ENCODE measurements at places on chromosomes 16 and 17.

- DNase-seq: no peak
Observed at GRCh38 chr16:67165121-67166078, 855 bp downstream of the HSF4 start.

DNA sequence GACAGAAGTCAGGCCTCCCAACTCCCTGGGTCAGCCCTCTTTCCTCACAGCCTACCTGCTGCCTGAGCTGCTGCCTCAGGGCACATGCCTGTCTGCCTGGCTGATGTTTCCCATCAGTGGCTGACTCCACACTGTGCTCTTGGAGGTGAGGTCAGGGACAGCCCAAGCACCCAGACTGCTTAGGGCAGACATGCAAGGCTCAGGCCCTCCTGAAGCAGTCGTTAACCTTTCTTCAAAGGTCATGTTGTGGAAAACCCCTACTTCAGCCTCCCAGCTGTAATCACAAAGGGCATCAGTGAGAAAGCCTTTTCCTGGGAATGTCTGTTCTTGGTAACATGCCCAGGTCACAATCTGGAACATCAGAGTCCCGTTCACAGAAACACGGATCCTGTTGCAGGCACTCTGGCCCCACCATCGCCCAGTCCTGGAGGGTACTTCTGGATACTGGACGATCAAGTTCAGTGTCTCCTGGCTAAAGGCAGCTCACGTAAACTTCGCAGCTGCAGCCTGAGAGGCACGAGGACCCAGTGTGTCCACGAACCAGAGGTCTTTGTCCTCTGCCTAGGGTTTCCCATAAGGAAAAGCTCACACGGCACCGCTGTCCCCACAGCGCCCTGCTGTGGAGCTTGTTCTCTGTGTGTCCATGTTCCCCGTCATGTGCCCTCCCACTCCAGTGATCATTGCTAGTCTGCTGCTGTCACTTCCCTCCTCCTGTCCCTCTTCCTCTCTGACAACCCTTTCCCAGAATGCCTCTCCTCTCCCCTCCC lies 54.9 kb downstream of the GNAO1 start:
- DNase-seq: peak; percentile 70

- no peak for DNase-seq
Observed at GRCh38 chr17:41528959-41529353, 848 bp upstream of the KRT19 start.

DNA sequence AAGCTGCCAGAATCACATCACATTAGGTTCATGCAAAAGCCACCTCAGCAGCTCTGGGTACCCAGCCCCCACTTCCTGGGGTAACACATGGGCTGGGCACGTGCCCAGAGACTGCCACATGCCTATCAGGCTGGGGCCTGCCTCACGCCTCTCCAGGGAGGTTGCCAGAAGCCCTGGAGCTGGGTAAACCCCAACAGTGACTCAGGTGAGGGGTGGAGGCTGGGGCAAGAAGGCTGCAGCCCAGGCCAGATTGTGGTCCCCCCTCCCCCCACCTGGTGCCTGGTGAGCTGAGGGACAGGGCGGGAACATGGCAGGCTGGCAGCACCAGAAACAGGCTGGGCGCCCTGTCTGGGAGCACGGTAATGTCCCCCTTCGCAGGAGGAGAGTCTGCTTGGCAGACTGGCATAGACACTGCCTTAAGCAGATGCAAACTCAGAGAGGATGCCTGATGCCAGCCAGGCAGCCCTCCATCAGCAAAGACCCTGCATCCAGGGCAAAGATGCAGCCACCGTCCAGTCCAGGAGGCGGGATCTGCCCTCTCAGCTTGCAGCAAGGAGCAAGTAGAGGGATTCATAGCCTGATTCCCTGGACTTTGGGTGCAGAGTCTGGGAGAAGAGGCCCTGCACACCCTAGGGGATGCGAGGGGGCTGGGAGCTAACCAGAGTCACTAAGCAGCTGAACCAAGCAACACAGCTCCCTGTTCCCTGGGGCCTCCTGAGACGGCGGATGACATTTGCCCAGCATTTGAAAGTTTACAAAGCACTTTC lies 28.8 kb downstream of the NGFR start:
- peak; percentile 75 for DNase-seq

DNA sequence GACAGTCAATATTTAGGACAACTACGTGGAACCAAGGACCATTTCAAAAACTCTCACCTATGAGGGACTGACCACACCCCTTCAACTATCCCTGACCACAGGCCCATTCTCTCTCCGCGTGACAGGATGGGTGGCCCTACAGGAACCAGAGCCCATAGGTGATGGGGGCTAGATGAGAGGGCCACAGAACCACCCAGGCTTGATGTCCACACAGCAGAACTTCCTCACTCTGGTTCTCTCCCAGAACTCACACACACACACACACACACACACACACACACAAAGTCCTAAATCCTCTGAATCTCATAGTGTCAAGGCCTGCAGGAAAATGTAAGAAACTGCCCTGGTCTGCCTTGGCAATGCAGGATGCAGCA lies 1.5 kb downstream of the ZNF319 start:
- DNase-seq: no peak

DNA sequence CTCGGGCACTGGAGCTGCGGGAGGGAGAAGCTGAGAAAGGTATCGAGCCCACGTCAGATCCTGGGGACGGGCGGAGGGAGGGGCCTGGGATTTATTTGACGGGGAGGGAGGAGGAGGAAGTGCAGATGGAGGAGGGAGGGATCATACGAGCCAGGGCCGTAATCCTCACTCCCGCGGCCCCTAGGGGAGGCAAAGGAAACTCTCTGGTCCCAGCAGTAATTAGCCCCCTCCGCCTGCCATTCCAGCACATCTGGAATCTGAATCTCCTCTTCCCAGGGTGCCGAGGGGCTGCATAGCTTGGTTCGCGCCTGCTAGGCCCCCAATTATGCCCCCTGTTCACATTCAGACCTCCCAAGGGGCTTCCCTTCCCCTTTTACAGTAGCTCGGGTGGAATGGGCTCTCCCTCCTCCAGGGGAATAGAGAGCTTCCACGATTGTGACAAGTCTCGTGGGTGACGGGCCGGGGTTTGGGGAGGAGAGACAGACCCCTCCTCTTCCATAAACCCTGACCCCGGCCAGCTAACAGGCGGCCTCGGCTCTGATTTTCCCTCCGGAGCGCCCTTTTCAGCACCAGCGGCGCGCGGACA lies at the start of gene SEZ6L2:
SEZ6L2 (minus strand) TSS at position 35 of the 586 bp plus-strand sequence. CDS start 531 bp downstream, outside the sequence.
- DNase-seq: peak; percentile 94

DNA sequence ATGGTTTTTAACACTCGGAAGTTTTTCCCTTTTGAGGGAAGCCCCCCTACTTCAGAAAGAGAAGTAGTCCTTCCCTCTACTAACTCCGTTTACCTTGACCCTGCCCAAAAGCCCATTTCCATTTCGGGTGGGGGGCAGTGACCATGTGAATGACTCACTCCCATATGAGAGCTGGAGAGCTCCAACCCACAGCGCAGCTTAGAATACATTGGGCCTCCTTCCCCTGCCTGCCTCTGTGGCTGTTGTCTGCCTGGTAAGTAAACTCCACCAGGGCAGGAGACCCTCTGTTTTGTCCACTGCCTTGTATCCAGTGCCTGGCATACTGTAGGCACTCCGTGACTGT lies 985 bp downstream of the SGSM2 start:
- no peak for DNase-seq

- no peak for DNase-seq
Observed at GRCh38 chr16:78768718-78769117, 669.3 kb downstream of the WWOX start.

GRCh38 chr16:58605562-58605961 lies 24.1 kb downstream of the CNOT1 start:
- DNase-seq: no peak

DNA sequence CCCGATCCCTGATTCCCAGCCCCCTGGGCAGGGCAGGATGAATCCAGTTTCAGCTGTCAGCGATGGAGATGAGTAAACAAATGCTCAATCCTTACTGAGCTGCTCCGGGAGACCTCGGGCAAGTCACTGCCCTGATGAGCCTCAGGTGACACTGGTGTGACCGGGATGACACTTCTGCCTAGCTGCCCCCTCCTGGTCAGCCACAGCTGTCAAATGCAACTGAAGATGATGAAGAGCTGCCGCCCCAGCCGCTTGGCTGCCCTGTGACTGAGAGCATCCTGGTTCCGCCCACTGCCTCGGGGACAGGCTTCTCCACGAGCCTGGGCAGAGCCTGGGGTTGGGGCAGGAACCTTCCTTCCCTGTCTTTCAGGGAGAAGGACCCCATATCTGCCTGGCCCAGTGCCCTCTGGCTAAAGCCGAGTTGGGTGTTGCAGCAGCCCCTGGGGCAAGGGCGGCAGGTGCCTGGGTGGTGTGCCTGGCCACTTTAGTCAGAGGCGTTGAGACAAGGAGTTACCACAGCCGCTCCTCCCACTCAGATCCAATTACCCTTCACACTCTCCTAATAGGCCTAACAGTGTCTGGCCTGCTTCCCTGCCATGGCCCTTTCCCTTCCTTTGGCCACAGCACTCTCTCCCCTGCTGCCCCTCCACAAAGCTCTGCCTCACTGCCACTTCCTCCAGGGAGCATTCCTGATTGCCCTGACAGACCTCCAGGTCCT lies 5.5 kb downstream of the CCL17 start:
- no peak for DNase-seq

GRCh38 chr17:16450028-16450427 lies 34.7 kb downstream of the TRPV2 start:
- DNase-seq: no peak

- DNase-seq: peak; percentile 41
Observed at GRCh38 chr17:60743799-60744198, 66.1 kb downstream of the BCAS3 start.

DNA sequence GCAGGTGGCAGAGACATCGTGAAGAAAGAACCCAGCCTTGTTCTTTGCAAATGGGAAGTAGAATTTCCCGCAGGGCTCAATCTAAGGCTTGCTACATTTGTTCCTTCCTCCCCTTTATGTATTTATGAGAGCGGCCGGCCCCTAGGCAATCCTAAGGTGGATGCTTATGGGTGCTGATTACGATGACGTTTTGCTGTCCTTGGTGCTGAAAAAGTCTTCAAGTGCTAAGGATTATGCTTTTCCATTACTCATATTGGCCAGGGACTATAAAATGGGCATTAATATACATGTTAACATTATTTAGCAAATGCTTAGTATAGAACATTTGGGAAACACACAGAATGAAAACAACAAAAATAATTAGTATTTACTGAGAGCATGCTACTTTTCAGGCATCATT lies 313.3 kb upstream of the XYLT1 start:
- no peak for DNase-seq

GRCh38 chr17:40457964-40458791 lies 14.9 kb downstream of the IGFBP4 start:
- peak; percentile 84 for DNase-seq

- no peak for DNase-seq
Observed at GRCh38 chr17:62746941-62747340, 61.2 kb downstream of the MARCHF10 start.

GRCh38 chr17:49631496-49631895 lies 46.4 kb downstream of the SPOP start:
- no peak for DNase-seq

- DNase-seq: no peak
Observed at GRCh38 chr16:29025735-29026134, 40.9 kb downstream of the LAT start.

GRCh38 chr17:78304549-78305037 lies 55.3 kb downstream of the SOCS3 start:
- no peak for DNase-seq

GRCh38 chr17:72884066-72884465 lies 208.4 kb downstream of the SLC39A11 start:
- no peak for DNase-seq

- DNase-seq: no peak
Observed at GRCh38 chr17:62688398-62689160, 61.1 kb downstream of the MRC2 start.

DNA sequence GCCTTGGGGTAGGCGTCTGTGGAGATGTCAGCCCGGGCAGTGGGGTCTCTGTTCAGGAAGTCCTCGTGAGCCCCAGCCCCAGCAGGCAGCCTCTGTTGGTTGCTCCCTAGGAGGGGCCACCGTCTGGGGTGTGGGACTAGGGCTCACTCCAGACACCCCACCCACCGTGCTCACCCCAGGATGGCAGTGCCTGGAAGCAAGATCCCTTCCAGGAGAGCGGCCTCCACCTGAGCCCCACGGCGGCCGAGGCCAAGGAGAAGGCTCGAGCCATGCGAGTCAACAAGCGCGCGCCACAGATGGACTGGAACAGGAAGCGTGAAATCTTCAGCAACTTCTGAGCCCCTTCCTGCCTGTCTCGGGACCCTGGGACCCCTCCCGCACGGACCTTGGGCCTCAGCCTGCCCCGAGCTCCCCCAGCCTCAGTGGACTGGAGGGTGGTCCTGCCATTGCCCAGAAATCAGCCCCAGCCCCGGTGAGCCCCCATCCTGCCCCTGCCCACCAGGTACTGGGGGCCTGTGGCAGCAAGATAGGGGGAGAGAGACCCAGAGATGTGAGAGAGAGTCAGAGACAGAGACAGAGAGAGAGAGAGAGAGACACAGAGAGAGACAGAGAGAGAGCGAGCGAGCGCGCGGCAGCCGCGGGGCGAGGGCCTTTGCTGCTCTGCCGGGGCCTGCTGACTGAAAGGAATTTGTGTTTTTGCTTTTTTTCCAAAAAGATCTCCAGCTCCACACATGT lies 9.8 kb downstream of the NTHL1 start:
- DNase-seq: no peak

DNA sequence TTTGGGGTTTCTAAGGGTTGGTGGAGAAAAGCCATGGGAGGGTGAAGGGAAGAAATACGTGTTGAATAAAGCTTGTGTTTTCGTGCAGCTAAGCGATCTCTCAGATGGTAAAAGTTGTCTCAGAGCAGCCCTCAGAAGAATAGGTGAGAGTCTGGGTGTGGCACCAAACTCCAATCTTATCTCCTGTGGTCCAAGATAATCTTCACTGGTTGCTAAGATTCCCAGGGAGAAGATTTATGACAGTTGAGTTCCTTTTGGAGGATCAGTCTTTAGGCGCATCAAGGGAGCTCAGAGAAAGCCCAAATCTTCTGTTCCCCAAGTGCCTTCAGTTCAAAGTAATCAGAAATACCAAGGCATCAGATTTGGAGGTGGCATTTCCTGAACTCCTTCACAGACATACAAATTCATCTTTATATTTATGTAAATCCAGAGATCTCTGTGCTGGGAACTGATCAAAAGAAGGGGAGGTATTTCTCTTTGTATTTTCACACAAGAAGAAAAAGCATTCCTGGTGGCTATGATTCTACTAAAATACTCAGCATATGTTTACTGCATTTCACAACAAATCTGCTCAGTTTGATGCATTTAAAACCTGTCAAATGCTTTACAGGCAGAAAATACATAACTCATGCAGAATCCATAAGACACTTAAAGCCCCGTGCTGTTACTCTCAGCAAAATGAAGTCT lies 102.9 kb downstream of the ABCC12 start:
- no peak for DNase-seq

GRCh38 chr16:9929313-9929712 lies 252.9 kb downstream of the GRIN2A start:
- DNase-seq: no peak

GRCh38 chr16:50702725-50703124 lies 9.3 kb downstream of the NOD2 start:
- DNase-seq: no peak

GRCh38 chr16:62256406-62256805 lies 220.2 kb upstream of the CDH8 start:
- no peak for DNase-seq

- DNase-seq: peak; percentile 21
Observed at GRCh38 chr16:75621170-75621477, 2.0 kb downstream of the ADAT1 start.
